Transverse colon (tissue), 4 donors: ENCODE measurements at places on chromosomes 12 and 14.

DNA sequence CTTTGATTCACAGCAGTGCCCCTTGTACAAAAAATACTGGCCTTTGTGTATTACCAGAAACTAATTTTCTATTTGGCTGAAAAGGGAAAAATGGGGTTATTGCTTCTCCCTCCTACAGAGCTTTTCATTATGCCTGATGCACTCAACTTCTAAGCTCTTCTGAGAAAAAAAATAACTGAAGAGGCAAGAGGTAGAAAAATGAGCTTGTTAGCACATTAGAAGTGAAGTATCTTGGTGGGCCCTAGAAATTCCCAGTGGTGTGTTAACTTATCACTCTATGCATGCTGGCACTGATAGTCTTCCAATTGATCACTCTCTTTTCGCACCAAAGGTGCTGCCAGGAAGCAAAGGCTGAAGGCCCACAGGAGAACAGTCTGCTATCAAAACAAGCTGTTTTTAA, 17.1 kb downstream of the INSM2 start:
- DNase-seq = no peak

DNA sequence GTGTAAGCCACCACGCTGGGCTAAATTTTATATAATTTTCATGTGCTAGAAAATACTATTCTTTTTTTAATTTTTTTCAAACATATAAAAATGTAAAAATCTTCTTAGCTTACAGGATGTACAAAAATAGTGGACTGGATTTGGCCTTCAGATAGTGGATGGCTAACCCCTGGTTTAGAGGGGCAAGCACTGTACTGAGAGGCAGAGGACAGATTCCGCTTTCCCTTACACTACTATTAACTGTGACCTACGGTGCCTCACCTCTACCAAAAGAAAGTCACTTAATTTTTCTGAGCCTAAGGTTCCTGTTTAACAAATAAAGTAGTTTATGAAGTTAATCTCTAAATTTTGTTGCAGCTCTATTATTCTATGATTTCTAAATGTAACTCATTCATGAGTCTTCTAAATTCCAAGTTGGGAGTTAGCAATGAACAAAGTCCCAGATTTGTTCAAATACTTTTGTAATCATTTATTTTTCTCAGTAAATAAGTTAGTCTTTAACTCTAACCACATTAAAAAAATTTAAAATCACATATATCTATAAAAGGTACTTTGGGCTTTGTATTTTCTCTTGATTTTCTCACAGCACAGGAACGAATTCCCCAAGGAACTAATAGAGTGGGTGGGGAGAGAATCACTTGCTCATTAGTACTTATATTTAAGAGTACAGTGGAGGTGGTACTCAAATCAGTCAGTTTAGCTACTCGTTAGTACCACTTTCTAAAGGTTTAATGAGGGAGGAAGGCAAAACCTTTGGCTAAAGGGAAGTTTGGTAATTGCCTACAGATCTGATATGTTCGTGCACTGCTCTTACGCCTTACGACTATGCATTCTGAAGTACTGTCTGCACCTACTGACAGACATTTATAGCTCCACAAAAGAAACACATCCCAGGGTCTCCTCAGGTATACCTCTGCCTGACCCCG, 33.7 kb downstream of the SLC15A5 start:
- no peak for DNase-seq

DNA sequence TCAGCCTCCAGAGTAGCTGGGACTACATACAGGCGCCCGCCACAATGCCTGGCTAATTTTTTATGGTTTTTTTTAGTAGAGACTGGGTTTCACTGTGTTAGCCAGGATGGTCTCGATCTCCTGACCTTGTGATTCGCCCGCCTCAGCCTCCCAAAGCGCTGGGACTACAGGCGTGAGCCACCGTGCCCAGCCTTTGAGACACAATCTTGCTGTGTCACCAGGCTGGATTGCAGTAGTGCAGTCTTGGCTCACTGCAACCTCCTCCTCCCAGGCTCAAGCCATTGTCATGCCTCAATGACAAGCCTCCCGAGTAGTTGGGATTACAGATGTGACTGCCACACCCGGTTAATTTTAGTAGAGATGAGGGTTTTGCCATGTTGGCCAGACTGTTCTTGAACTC, 21.3 kb upstream of the STRN3 start:
- no peak for DNase-seq

DNA sequence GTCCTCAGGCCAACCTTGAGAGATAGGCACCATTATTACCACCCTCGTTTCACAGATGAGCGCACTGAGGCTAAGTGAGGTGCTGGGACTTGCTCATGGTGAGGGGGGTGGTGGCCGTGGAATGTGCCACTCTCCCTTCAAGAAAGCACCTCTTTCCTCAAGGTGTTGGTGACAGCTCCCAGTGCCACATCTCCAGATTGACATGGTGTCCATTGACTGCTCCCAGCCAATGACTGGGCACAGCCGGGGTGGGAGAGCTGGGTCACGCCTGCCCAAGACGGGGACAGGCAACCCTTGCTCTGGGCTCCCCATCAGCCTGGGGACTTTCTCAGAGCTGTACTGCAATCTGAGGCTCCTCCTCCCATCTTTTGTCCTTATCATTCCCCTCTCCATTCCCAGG, 21.0 kb upstream of the MYL2 start:
- no peak for DNase-seq

DNA sequence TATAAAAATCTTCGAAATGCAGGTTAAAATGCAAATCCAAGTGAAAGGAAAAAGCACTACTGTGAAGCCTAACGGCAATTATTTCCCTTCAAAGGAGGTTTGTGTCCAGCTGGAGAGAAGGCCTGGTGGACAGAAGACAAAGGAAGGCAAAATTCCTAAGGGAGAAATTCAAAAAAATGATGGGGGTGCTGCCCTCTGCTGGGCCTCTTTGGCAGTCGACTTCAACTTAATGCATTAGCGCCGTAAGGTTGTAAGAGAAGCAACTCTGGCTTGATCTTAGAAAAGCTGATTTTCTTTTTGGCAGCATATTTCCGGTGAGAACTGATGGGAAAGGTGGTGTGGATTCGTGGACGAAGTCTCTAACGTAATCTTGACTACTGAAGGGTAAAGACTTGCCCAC, 34.3 kb upstream of the CHFR start:
- DNase-seq = no peak

GRCh38 chr14:102029956-102030355, 56.9 kb downstream of the HSP90AA1 start:
- DNase-seq = no peak
